Stimulated activated CD8-positive, alpha-beta memory T cell treated with anti-CD3 and anti-CD28 coated beads, Interleukin-4, amount 100 ng/mL, for 1 hour (primary cell): ENCODE measurements at places on chromosomes 12 and 14.

DNA sequence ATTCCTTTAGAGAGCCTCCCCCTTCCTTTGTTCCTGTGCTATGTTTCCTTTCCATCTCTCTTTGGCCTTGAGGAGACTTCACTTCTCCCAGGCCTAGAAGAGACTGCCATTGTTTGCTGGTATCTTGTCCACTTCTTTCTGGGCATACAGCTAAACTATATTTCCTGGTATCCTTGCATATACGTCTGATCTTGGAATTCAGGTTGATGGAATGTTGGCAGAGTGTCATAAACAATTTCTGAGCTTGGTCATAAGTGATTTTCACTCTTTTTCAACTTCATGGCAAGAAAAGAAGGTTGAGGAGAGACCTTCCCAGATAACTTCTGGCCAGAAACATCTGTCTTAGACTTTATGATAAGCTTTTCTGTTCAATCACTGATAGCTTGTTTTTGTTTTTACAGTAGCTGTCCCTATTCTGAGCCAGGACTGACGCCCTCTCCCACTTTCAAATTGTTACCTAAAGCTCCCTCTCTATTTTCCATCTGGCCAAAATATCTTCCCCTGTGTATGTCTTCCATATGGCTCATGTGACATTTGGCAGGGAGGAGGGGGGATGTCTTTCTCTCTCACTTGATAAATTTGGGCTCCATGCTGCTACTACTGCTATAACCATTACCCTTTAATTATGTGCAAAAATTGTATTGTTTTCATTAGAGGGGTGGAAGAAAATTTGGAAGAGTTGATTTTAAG is 457.0 kb downstream of the ADAMTS20 start:
- no peak for DNase-seq

GRCh38 chr14:23409966-23410635 is 2.0 kb upstream of the MYH6 start:
- DNase-seq = no peak

DNA sequence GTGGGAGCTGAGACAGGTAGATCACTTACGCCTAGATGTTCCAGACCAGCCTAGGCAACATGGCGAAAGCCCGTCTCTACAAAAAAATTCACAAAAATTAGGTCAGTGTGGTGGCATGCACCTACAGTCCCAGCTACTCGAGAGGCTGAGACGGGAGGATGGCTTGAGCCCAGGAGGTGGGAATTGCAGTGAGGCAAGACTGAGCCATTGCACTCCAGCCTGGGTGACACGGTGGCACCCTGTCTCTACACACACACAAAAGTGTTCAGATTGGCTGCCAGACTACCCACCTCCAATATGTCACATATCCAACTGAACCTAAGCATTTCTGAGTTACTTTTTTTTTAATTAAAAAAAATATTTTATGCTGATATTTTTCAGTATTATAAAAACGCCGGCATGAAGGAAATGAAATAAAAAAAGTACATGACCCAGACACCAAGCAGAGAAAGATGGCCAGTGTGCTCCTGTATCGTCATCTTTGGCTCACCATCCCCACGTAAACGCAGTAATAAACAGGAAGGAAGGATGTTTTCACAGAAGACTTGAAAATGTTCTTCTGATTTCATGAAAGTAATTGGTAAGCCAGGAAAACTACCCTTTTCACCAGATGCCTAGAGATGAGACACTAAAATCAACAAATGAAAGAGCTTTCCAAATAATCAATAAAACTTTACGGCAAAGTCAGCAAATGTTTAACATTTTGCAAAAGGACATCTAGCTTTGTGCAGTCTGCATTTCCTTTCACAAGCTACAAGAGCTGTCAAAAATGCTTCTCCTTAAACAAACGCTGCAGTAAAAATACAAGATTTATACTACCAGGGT is 26.4 kb downstream of the CDC42BPB start:
- no peak for DNase-seq

GRCh38 chr12:118334939-118335567 is 37.7 kb downstream of the TAOK3 start:
- DNase-seq = no peak

- DNase-seq = no peak
These were observed 318.2 kb downstream of the NUAK1 start for GRCh38 chr12:105820429-105821125.

GRCh38 chr12:92021666-92022035 is 124.0 kb downstream of the BTG1 start:
- no peak for DNase-seq

GRCh38 chr14:99736603-99737371 is 52.7 kb downstream of the CYP46A1 start:
- DNase-seq = no peak
